ENCODE measurements at places on chromosomes 2 and 18.
A peak's percentile ranks its signal among the peaks of the same experiment; 100 is the strongest.

- DNase-seq = no peak
Measured at GRCh38 chr2:96503637-96504243, 1.4 kb downstream of the NEURL3 start.

DNA sequence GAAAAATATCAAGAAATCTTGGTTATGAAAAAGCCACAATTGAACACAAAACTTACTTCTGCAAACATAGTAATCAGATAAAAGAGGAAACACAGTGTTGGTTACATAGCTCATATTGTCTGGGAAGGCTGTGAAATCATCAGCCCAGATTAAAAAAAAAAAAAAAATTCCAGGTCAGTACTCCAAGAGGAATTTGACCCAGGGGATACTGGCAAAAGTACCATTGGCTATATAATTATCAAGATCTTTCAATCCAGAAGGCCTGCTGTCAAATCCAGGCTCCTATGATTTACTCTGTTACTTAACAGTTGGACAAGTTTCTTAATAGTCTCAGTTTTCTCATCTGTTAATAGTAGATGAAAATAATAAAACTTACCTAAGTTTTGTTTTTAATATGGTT, 12.9 kb upstream of the IKZF2 start:
- no peak for DNase-seq

- DNase-seq = no peak
Measured at GRCh38 chr18:13320096-13320495, 101.5 kb downstream of the LDLRAD4 start.

- no peak for DNase-seq
Measured at GRCh38 chr2:233779722-233780121, 1.6 kb downstream of the MROH2A start.

DNA sequence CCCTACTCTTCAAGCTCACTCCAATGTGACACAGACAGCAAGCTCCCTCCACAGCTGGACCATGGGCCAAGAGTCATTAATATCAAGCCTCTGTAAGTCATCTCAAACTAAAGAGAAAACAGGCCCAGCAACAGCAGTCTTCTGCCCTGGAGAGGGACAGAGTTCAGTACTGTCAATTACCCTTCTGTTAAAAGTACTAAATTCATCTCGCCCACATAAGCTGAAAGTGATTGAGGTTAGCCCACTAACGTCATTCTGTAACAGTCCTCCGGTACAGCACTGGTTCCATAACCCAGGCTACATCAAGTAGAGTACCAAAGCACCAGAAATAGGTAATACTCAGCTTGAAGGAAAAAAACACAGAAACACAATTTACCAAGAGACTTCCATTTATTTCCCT, 25.9 kb downstream of the THADA start:
- no peak for DNase-seq

DNA sequence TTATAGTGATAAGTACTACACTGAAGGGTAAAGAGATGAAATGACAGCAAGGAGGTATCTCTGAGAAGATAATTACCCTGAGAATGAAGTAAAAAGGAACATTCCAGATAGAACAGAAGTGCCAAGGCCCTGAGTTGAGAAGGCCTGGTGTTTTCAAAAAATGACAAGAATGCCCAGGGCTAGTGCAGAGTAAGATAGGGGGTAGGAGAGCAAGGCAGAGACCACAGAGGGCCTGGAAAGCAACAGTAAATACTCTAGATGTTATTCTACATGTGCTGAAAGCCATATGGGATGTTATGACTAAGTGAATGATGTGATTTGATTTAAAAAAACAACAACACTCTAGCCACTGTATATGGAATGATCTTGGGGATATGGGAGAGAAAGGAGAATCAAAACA, 52.3 kb downstream of the BAZ2B start:
- DNase-seq = no peak

GRCh38 chr2:3805201-3805939, 102.0 kb downstream of the DCDC2C start:
- DNase-seq = no peak

GRCh38 chr2:1833726-1834125, 89.4 kb upstream of the PXDN start:
- DNase-seq = no peak

GRCh38 chr2:218658671-218659257, 659 bp downstream of the ZNF142 start:
- no peak for DNase-seq

GRCh38 chr2:176652300-176653182, 383.3 kb downstream of the MTX2 start:
- DNase-seq = peak; percentile 20

GRCh38 chr2:127305990-127306585, 12.1 kb upstream of the ERCC3 start:
- DNase-seq = no peak

DNA sequence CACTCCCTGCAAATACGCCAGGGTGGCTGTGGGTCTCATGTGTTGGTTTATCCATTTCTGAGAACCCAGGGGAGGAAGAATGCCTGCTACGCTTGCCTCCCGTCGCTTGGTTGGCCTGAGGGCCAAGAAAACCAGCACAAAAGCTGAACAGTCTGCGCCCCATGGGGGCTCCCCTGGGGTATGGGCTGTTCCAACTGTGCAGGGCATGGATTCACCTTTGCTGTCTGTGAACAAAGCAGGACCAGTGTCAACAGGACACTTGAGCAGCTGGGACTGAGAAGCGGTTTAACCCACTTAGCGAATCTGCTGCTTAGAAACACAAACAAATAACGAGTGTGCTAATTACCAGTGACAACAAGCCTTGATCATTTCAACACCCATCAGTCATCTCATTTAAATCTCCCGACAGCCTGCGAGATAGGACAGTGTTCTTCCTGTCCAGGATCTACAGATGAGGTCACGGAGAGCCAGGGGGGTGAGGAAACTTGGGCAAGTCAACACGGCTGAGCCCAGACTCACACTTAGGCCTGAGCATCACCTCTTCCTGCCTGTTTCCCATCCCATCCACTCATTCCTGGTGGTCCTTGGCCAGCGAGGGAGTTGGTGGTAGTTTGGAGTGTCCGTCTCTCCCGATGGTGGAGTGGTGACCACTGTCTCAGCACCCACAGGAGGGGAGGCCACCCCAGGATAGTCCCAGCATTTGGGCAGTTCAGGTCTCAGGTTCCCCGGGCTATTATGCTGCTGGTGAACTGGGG, 111.6 kb upstream of the HAAO start:
- DNase-seq = no peak

- DNase-seq = no peak
Measured at GRCh38 chr2:119282146-119282995, 58.7 kb downstream of the STEAP3 start.

DNA sequence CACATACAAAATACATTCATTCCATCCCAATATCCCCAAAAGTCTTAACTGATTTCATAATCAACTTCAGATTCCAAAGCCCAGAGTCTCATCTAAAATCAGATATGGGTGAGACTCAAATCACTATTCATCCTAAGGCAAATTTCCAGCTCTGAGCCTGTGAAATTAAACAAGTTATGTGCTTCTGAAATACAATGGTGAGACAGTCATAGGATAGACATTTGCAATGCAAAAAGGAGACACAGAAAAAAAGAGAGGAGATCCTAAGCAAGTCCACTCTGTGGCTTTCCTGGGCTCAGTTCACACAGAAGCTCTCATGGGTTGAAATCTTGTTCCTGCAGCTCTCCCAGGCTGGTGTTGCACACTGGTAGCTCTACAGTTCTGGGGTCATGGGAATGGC, 18.3 kb downstream of the ZNF892 start:
- peak; percentile 42 for DNase-seq

DNA sequence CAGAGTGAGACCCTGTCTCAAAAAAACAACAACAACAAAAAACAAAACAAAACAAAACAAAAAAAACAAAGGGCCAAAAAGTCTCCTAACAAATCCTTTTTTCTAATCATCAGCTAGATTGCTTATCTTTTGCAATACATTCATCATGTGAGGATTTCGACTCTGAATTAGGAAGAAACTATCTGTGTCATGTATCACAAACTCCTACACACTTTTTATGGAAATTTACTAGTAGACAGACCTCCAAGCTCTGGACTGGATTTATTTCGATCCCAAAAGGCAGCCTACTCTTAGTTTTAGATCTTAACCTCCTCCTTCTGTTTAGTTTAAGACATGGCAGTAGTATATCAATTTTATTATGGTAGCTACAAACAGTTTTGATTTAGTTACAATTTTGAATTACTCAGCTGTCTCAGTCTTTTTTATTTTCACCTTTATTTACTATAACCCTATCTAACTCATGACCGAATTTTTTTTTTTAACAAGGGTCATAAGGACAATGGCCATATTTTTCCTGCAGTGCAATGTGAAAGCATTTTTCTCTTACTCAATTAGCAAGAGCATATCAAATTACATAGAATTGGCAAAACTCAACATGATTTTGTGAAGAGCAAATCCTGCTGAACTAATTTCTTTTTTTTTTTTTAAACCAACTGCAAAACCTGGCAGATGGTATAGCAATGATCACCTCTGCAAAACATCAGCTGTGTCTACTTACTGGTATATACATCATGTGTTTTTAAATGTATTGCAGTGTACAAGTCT, 10.7 kb upstream of the CCDC88A start:
- DNase-seq = no peak

- no peak for DNase-seq
Measured at GRCh38 chr2:230805353-230806017, 59.3 kb upstream of the ITM2C start.

- no peak for DNase-seq
Measured at GRCh38 chr2:200861617-200862155, 2.8 kb downstream of the CLK1 start.

- DNase-seq = no peak
Measured at GRCh38 chr18:45571195-45571594, 44.1 kb upstream of the SLC14A2 start.

DNA sequence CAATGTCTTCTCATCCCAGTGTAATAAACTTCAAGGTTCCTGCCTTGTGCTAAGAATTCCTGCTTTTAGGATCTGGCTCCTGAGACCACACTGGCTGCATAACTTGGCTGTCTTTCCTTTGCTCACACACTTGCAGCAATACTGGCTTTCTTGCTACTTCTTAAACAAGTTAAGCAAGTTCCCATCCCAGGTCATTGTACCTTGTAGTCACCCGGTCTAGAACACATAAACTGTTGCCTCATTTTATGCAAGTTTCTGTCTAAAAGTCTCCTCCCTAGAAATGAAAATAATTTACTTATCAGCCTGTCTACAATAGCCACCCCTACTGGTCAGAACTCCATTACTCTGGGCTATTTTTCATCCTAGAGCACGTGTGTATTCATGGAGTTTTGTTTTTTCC, 887.9 kb upstream of the FAM98A start:
- DNase-seq = no peak

GRCh38 chr2:64289251-64289650, 145.0 kb upstream of the PELI1 start:
- no peak for DNase-seq

- no peak for DNase-seq
Measured at GRCh38 chr2:55459279-55459678, 39.6 kb upstream of the CCDC88A start.

GRCh38 chr2:151902829-151903228, 74.6 kb upstream of the ARL5A start:
- no peak for DNase-seq

- no peak for DNase-seq
Measured at GRCh38 chr18:61893309-61893970, 633 bp upstream of the RNF152 start.

DNA sequence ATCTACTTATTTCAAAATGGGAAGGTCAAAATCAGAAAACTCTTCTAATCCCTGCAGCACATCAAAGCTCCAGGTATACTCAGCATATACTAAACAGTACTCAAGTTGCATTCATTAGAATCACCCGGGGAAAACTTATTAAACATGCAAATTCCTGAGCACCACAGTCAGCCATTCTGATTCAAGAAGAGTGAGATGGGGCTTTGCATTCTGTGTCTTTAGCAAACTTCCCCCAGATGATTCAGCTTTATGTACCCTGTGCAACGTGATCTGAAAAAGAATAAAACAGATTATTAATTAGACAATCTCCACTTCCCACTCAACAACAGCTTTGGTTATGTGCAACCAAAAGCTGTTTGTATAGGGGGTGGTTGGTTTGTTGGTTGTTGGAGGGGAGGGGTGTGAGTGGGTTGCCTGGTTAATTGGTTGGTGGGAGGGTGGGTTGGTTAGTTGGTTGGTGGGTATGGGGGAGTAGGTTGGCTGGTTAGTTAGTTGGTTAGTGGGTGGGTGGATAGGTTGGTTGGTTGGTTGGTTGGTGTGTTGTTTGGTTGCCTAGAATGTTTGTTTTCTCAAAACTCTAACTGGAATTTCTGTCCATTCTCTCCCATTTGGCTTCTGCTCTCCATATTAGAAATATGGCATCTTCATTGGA, 112.5 kb upstream of the AGAP1 start:
- DNase-seq = no peak

GRCh38 chr18:35043207-35043606, 2.0 kb downstream of the MAPRE2 start:
- no peak for DNase-seq

GRCh38 chr2:98160554-98160953, 73.6 kb downstream of the VWA3B start:
- DNase-seq = no peak

GRCh38 chr2:240958366-240959213, 39.8 kb upstream of the SNED1 start:
- DNase-seq = no peak

DNA sequence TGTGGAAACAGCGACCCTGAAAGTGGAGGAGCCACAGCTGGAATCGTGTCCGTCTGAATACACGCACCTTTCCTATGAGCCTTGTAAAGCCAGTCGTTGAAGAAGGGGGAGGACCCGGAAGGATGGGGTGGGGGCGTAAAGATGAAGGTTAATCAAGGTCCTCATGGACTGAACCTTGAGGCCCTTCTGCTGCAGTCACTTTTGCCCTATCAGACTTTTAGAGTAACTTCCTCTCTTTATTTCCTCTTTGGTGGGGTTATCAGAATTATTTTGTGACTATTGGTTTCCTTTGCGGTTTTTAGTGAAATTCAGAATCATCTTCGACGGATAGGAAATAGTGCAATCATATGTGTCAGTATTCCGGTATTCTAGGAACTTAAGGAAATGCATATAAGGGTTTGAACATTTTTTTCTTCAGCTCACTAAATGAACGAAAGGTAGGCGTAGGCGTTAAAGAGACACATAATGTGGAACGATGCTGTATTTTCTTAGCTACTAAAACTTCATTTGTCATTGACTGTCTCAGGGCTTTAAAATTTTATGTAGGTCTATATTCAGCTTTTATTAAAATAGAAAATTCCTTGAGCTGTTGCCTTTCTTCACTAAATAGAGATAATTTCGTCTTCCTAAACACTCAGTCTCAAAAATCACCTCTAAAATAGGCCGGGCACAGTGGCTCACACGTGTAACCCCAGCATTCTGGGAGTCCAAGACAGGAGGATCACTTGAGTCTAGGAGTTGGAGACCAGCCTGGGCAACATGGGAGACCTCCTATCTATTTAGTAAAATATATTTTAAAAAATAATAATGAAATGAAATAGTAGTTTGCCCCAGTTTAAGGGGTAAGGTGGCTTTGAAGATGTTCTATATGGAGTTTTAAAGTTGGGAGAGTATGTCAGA, 1.4 kb upstream of the YES1 start:
- DNase-seq = no peak

- DNase-seq = no peak
Measured at GRCh38 chr2:105629634-105630033, 115.1 kb upstream of the NCK2 start.

GRCh38 chr2:240359695-240360094, 75.8 kb upstream of the GPC1 start:
- DNase-seq = no peak

Data from GM04503 (cell line).